RWPE1 (cell line): ENCODE measurements at places on chromosomes 16 and 17.

DNA sequence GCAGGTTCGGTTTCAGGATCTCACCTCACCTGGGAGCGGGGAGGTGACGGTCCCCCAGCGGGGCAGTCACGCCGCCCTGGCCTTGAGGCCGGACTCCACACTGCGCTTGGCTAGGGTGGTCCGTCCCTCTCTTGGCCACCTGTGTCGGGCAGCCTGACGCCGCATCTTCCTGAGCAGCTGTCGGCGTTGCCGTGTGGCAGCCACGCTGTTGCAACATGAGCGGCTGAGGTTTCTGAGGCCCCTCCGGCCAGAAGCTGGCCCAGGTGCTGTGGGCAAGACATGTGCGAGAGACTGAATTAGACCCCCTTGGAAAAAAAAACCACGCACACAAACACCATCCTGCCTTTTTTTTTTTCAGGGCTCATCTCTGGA lies 49.2 kb downstream of the IRF8 start:
- DNase-seq = no peak

- no peak for DNase-seq
Measured at GRCh38 chr16:74975591-74975990, 9.3 kb downstream of the WDR59 start.

DNA sequence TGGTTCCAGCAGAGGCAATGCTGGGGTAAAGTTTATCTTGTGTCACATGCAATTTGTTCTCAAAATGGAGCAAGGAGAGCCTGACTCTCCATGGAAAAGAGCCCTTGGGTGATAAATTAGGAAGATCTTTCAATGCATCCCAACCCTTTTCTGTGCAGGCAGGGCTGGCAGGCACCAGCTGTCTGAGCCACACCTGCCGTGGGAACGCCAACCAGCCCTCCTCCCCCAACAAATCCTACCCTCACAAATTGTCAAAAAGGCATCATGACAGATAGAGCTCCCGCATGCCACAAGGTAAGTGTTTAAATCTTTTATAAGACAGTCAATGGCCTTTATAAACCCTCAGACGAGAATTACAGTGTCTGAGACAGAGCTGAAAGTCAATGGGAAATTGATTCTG lies 418.5 kb upstream of the CDH5 start:
- no peak for DNase-seq

GRCh38 chr16:12410837-12411490 lies 392.7 kb downstream of the CPPED1 start:
- DNase-seq = no peak

GRCh38 chr17:38912221-38912813 lies 13.1 kb upstream of the LASP1NB start:
- DNase-seq = no peak

- DNase-seq = no peak
Measured at GRCh38 chr16:84088695-84089395, 27.9 kb downstream of the MBTPS1 start.

DNA sequence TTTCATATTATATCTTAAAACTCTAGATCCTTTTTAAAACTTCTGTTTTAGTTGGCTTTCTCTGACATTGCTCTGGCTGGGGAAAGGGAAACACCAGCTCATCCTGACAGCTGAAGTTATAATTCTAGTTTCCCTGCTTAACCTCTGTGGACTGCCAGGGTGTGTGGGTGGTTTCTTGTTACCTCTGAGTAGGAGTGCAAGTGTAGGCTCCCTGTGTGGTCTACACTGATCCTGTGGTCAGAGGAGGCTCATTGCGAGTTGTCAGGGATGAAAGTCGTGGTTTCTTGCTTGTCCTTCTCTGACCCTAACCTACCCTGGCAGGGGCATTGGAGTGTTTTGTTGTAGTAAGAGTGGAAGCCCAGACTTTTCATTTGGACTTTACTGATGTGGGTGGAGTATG lies 221.0 kb downstream of the UTP18 start:
- no peak for DNase-seq

DNA sequence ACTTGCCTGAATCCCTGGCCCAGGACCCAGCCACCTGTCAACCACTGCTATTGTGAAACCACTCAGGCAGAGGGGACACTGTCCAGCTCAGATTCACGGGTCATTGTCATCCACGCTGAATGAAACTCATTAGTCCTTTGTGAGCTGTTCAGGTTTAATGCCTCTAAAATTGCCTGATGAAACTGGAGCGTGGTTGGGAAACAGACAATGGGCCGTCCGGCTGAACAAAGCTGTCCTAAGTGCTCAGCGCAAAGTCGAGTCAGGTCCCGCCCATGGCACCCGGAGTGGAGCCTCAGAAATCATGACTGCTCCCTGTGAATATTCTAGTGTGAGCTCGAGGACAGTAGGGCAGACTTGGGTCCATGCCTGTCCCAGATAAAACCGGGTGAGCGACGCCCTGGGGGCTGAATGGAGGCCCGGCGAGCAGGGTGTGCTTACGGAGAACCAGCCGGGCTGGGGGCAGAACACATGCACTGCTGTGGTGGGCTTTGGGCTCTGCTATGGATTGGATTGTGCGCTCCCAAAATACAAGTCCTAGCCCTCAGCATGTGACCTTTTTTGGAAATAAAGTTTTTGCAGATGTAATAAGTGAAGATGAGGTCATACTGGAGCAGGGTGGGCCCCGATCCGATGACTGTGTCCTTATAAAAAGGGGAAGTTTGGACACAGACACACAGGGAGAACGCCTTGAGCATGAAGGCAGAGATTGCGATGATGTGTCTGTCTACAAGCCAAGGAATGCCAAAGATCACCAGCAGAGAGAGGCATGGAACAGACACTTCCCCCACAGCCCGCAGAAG lies 12.9 kb upstream of the CMIP start:
- DNase-seq = no peak

DNA sequence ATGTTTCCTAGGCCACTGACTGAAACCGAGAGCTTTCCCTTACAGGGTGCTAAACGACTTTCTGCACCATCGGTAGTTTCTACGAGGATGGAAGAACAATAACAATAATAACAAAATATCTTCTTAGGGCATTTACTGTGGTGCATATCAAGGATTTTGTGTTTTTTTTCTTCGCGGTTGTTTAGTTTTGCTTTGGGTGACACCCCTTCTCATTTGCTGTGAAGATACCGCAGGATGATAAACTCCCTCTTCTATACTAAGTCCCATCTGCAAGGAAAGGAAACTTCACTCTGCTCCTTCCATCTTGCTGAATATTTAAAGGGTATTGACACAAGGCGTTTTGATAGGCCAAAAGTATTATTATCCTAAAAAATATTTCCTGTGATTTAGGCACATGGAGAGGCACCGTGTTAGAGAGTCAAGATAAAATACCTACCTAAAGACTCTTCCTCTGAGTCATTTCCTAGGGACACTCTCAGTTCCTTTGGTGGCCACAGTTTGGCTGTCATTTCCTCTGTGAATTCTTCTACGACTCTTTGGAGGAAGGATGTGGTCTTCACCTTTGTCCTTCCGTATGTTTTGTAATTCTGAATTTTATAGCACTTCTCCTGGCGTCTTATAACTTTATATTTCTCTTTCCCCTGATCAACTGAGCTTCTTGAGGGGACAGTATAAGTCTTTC lies 318.8 kb downstream of the CDH13 start:
- DNase-seq = no peak
